T-cell (primary cell): ENCODE measurements at places on chromosomes 16 and 17.

GRCh38 chr17:56779322-56779721 is 54.4 kb downstream of the C17orf67 start:
- no peak for DNase-seq

GRCh38 chr16:16025214-16025968 is 76.0 kb downstream of the ABCC1 start:
- peak; percentile 54 for DNase-seq

GRCh38 chr16:9898555-9898954 is 283.7 kb downstream of the GRIN2A start:
- no peak for DNase-seq

DNA sequence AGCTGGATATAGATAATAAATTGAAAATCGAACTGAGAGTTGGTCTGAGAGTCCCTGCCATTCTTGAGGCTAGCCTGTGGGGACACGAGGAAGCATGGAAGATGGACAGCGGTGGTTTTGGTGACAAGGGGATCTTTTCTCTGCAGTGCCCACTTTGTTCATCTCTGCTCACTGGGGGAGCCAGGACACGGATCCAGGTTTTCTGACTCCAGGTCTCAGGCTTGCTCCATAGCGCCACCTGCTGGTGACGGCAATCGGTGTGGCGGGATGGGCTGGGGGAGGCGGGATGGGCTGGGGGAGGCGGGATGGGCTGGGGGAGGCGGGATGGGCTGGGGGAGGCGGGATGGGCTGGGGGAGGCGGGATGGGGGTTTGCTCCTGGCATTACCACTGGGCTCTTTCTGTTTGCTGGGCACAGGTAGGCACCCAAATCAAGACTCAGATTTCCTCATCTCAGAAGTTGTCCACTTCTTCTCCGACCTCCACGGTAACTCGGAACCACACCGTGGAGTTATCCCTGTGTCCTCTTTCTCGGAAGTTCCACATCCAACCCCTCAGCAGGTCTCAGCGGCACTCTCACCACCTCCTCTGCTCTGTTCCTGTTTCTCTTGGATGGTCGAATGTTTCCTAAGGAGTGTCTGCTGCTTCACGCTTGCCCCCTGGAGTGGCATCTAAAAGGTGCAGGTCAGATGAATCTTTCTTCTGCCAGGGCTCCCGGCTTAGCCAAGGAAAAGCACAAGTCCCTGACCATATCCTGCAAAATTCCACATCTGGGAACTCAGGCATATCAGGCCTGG is 142.4 kb downstream of the CYLD start:
- no peak for DNase-seq

DNA sequence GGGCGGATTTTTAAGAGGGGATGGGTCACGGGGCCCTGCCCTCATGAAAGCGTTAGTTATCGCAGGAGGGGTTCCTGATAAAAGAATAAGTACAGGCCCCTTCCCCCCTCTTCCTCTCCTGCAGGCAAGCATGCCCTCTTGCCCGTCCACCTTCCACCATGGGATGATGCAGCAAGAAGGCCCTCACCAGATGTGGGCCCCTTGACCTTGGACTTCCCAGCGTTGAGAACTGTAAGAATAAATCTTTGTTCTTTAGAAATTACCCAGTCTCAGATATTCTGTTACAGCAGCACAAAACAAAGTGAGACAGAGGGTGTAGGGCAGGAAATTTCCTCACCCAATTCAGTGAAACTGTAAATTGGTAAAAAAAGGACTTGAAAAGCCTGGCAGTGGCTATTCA is 27.8 kb upstream of the LCMT1 start:
- DNase-seq = no peak

- peak; percentile 15 for DNase-seq
Observed at GRCh38 chr17:34840750-34841149, 120.5 kb downstream of the CCT6B start.

DNA sequence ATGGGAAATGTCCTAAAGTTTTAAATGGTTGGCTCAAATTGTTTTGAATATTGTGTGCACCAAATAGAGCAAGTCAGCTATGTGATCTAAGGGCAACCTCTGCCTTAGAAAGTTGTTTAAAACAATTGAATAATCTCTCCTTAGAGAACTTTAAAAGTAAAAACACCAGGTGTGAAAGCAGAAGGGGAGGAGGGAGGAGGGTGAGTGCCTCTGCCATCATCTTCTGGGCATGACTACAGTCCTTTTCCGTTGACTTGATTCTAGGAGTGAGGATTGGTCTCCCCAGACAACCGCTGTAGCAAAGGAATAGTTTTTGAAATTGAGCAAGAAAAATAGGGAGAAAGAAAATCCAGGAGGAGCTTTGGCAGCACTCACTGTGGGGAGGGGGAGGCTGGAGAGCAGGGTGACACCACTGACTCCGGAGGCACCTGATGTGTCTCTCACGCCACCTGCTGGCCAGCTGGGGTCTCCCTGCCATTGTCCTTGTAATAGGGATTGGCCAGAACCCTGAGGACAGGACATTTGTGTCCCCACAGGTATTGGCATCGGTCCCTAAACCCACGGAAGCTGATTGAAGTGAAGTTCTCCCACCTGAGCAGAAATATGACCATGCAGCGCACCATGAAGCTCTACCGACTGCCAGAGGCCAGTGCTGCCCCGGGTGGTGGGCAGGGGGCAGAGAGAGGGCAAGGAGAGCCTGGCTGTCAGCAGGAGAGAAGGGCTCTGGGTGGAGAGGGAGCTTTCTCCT is 33.3 kb downstream of the PLCD3 start:
- DNase-seq = peak; percentile 70

- DNase-seq = peak; percentile 31
Observed at GRCh38 chr16:29877266-29877961, 14.4 kb upstream of the CDIPT start.

DNA sequence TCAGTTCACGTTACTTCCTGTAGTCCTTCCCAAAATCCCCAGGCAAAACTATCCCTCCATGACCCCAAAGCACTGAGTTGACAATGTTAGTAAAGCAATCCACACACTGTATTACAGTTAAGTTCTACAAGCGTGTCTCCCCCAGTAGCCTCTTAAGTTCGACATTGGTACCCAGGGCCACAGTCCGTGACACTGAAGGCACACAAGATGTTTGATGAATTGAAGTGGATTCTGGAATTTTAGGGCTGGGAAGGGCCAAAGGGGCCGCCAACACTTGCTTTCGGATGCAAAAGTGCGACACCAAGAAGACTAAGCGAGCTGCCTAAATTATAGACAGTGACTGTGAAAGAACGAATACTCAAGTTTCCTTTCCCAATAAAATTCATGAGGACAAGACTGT is 1.5 kb downstream of the VPS35 start:
- DNase-seq = no peak

DNA sequence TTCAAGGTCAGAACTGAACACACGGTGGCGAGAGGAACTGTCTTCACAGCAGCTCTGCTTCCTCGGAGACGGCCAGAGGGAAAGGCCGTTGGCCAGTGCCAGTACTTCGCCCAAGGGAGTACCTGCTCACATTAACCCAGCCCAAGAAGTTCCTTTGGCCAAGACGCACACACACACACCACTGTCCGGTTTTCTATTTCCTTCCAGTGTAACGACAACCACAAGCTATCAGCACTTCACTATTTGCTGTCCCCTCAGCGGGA is 744 bp upstream of the GGNBP2 start:
- DNase-seq = no peak

GRCh38 chr17:14119546-14119945 is 50.2 kb downstream of the COX10 start:
- DNase-seq = no peak

GRCh38 chr17:67273900-67274299 is 28.9 kb upstream of the HELZ start:
- DNase-seq = no peak

DNA sequence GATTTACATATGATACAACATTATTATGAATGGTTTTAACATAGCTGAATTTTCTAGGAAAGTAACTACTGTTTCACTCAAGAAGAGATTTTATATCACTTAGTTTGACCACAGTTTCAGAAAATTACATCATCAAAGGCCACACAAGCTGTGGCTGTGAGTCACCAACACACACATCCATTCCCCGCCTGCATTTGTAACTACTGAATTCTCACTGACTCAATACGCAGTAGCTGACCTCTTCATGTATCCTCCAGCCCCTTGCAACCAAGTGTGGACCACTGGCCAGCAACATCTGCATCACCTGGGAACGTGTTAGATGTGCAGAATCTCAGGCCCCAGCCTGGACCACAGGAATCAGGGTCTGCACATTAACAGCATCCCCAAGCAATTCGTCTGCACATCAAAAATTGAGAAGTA is 197.6 kb downstream of the XYLT1 start:
- no peak for DNase-seq

DNA sequence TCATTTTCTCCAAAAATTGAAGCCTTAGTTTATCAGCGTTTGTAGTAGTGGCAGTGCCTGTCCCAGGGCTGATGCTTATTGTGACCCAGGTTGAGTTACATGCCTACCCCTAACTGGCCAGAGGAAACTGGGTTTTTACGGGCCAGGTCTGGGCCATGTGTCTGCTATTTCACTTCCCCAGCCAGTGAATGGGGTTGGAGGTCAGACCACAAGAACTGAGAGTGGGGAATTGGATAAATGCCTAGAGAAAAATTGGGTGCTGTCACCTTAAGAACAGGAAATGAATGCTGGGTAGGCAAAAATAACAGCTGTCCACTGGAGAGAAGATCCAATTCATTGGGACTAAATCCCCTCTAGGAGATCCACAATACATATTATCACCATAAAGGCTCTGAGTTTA is 5.2 kb downstream of the ADPRM start:
- DNase-seq = no peak

GRCh38 chr17:15257796-15258512 is 7.2 kb downstream of the PMP22 start:
- DNase-seq = no peak

GRCh38 chr16:56334761-56335160 is 90.6 kb downstream of the AMFR start:
- DNase-seq = no peak

DNA sequence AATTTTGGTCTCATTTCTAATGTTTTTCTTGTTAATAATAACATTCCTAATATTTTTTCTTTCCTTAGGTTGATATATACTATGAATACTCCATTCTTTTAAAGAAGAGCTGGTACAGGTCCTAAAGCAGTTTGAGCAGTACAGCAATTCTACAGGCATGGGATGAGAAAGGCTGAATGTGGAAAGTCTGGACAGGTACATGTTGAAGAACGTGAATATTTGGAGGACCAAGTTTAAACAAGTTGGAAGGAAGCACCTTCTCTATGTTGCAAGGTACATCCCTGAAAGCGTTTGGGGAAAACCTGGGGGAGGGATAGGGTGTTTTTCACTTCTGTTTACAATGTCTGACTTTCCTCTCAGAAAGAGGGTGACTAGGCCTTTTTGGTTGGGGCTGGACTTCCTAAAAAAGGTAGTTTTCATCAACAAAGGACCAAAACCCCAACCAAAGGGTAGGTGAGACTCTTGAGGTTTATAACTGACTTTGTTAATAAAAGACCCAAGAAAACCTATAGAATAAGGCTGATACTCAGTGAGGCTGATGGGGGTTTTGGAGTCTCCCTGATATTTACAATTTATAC is 95.9 kb upstream of the AXIN2 start:
- no peak for DNase-seq

GRCh38 chr16:16082255-16082654 is 132.8 kb downstream of the ABCC1 start:
- DNase-seq = no peak

GRCh38 chr17:68089881-68090280 is 54.3 kb downstream of the KPNA2 start:
- no peak for DNase-seq

DNA sequence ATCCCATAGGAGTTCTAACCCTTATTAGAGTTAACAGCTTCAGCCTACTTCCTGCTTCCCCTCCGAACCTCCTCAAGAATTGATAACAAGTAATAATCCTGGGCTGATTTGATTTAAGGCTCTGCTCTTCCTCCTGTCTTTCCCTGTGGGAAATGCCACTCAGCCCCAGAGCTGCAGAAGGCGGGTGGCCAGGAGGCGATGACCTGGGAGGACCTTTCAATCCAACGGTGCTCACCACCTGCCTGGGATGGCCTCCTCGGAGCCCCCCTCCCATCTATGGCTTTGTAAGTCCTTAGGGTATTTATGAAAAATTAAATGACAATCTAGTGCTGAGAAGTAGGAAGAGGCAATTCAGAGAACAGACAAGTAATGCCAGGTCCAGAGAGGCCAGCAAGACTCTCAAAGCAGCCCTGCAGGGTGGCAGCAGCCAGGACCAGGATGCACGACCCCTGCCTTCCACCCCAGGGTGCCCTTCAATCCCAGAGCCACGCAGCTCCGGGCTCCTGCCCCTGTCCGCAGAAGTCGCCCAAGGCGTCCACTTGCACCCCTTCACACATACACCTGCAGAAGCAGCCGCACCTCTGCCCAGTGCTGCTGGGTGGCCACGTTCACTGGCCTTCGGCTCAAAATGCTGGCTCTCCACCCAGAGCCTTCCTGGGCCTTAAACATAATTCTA is 34.3 kb downstream of the ABR start:
- no peak for DNase-seq

- no peak for DNase-seq
Observed at GRCh38 chr17:10793816-10794215, 10.1 kb downstream of the TMEM238L start.

DNA sequence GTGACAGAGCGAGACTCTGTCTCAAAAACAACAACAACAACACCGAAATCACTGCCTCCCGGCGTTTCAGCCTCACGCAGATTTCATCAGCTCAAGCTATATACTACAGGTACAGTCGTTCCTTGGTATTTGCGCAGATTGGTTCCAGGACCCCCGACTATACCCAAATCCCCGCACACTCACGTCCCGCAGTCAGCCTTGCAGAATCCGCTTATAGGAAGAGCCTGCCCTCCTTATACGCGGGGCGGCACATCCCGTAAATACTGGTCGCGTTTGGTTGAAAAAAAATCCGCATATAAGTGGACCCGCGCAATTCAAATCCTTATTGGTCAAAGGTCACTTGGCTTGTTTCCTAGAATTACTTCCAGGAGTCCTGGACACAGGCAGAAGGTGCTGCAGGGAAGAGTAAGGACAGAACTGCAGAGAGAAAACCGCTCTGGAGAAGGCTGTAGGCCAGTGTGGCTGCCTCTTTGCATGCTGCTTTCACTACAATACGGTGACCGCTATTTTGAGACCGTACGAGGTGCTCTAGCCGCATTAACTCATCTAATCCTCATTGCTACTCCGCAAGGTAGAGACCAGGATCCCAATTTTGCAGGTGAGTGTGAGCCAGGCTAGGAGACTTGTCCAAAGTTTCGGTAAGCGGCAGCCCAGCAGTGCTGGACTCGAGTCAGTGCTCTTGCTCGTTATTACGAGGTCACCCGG is 718 bp downstream of the NDUFAB1 start:
- DNase-seq = no peak

DNA sequence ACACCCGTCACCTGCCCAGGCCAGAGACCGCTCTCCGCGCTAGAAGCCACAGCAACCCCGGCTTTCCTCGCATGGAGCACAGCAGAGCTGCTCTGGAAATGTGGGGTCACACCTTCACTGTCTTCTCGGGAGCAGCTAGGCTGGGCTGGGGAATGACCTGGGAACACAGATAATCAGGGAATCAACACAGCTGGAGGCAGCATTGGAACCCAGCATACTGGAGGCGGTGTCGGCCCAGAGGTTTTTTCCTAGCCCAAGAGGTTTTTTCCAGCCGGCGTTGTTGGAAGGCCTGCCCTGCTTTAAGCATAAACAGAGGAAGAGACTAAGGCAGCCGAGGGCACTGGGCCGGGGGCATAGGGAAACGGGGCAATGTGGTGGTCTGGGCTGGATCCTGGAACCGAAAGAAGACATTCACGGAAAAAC is 791 bp upstream of the PLD6 start:
- DNase-seq = no peak
